ENCODE measurements at places on chromosomes 2 and 18. TPM values are rescaled to one million over a fixed set of nuclear protein-coding genes. Genes with fewer than 3 reads are reported as not detected.

Gene C2orf49
- total RNA-seq: 19.4 TPM

Gene ALK
- total RNA-seq: not detected

- H3K27ac ChIP-seq: no peak overlapping the region
- no peaks in the 10 kb centered on the region for H3K27me3 ChIP-seq
- no peaks in the 10 kb centered on the region for H3K4me1 ChIP-seq
- no peak for DNase-seq
Measured at GRCh38 chr2:179248024-179248348, 16.6 kb downstream of the SESTD1 start.

- H3K4me3 ChIP-seq: no peak overlapping the region
- no peaks in the 10 kb centered on the region for H3K4me1 ChIP-seq
- no peaks in the 10 kb centered on the region for H3K27me3 ChIP-seq
- DNase-seq: no peak
- H3K36me3 ChIP-seq: no peaks in the 10 kb centered on the region
- no peak overlapping the region for H3K27ac ChIP-seq
Measured at GRCh38 chr18:45463451-45463850, 151.8 kb upstream of the SLC14A2 start.

DNA sequence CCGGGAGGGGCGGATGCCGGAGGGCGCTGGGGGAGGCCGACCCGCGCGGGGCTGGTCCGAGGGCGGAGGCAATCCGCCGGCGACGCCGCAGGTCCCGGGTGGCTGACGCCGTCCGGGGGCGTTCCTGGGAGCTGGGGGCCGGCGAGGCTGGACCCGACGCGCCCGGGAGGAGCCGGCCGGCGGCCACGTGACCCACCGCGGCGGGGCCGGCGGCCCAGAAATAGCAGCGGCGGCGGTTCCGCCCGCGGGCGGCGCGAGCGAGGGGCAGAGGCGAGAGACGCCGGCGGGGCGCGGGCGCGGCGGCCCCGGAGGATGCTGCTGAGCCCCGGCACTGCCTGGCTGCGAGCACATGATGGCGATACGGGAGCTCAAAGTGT is at the start of gene RAB31:
Gene RAB31, plus strand, starts transcription at position 245 of the 377 bp plus-strand sequence. Its CDS starts 105 bp downstream, at position 350.
- H3K27ac ChIP-seq: peak within 1 kb of the TSS; percentile 12
- DNase-seq: no peak
- peak within 1 kb of the TSS; percentile 19 for H3K4me3 ChIP-seq
- peaks cover 10% of the 10 kb centered on the region for H3K27me3 ChIP-seq
- H3K4me1 ChIP-seq: peaks cover 14% of the 10 kb centered on the region

Gene ZBTB7C
- 0.13 TPM for total RNA-seq

DNA sequence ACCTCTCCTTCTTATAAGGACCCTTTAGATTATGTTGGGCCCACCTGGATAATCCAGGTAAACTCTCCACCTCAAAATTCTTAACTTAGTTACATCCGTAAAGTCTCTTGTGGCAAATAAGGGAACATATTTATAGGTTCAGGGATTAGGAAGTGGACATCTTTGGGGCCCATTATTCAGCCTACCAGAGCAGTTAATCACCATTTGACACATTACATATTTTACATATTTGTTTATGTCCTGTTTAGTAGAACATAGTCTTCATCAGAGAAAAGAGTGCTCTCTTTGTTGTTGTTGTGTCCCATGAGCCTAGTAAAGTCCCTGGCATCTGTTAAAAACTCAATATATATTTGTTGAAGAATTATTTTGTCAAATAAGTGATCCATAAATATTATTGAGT is 134.0 kb upstream of the SPATS2L start:
- no peak overlapping the region for H3K27ac ChIP-seq
- H3K27me3 ChIP-seq: no peaks in the 10 kb centered on the region
- H3K4me3 ChIP-seq: no peak overlapping the region
- H3K4me1 ChIP-seq: no peaks in the 10 kb centered on the region

Gene UGT1A3
- total RNA-seq: not detected

DNA sequence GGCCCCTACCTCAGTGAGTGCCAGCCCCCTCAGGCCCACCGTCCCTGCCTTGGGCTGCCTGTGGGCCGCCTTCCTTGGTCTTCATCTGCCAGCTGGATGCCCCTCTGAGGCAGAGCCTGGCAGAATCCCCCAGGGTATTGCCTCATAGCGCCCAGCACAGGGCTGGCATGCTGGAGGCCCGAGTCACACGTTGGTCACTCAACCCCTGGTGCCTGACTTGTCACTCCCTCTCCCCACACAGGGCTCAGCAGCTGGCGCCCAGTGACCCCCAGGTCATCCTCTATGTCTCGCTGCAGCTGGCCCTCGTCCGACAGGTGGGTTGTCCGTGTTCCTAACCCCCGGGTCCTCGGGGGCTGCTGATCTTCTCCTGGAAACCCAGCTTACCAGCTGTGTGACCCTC is 108.4 kb upstream of the MCFD2 start:
- H3K36me3 ChIP-seq: peaks cover 30% of the 10 kb centered on the region
- no peak overlapping the region for H3K27ac ChIP-seq
- H3K4me3 ChIP-seq: no peak overlapping the region

- H3K36me3 ChIP-seq: peaks cover 14% of the 10 kb centered on the region
- peaks cover 8% of the 10 kb centered on the region for H3K4me1 ChIP-seq
- no peak for DNase-seq
- no peak overlapping the region for H3K4me3 ChIP-seq
- no peak overlapping the region for H3K27ac ChIP-seq
Measured at GRCh38 chr2:69547984-69548715, 95.4 kb downstream of the AAK1 start.

- no peaks in the 10 kb centered on the region for H3K36me3 ChIP-seq
- H3K4me1 ChIP-seq: no peaks in the 10 kb centered on the region
- no peak overlapping the region for H3K27ac ChIP-seq
- no peak for DNase-seq
Measured at GRCh38 chr2:208373460-208374089, 33.0 kb upstream of the PTH2R start.

DNA sequence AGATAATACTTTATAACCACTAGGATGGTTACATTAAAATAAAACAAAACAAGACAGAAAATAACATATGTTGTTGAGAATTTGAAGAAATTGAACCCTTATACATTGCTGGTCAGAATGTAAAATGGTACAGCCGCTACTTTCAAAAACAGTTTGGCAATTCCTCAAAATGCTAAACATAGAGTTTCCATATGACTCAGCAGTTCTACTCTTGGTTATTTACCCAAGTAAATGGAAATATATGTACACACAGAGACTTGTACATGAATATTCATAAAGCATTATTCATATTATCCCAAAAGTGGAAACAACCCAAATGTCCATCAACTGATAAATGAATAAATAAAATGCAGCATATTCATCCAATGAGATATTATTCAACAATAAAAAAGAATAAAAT is 92.5 kb upstream of the LRATD1 start:
- H3K27ac ChIP-seq: no peak overlapping the region
- no peaks in the 10 kb centered on the region for H3K27me3 ChIP-seq
- H3K36me3 ChIP-seq: no peaks in the 10 kb centered on the region
- H3K4me3 ChIP-seq: no peak overlapping the region

GRCh38 chr2:262117-262516 is 1.7 kb downstream of the SH3YL1 start:
- H3K4me3 ChIP-seq: no peak overlapping the region
- no peaks in the 10 kb centered on the region for H3K36me3 ChIP-seq
- peaks cover 28% of the 10 kb centered on the region for H3K4me1 ChIP-seq
- DNase-seq: no peak
- no peaks in the 10 kb centered on the region for H3K27me3 ChIP-seq

Gene IL37
- not detected for total RNA-seq

Gene NEU2
- total RNA-seq: not detected

GRCh38 chr2:145751629-145752028 is 1231.7 kb upstream of the ZEB2 start:
- no peak overlapping the region for H3K4me3 ChIP-seq
- no peak overlapping the region for H3K27ac ChIP-seq
- H3K27me3 ChIP-seq: no peaks in the 10 kb centered on the region

- no peaks in the 10 kb centered on the region for H3K27me3 ChIP-seq
- no peak overlapping the region for H3K27ac ChIP-seq
- peaks cover 16% of the 10 kb centered on the region for H3K36me3 ChIP-seq
- H3K4me1 ChIP-seq: no peaks in the 10 kb centered on the region
- no peak for DNase-seq
Measured at GRCh38 chr2:134438371-134438770, 184.5 kb downstream of the MGAT5 start.

DNA sequence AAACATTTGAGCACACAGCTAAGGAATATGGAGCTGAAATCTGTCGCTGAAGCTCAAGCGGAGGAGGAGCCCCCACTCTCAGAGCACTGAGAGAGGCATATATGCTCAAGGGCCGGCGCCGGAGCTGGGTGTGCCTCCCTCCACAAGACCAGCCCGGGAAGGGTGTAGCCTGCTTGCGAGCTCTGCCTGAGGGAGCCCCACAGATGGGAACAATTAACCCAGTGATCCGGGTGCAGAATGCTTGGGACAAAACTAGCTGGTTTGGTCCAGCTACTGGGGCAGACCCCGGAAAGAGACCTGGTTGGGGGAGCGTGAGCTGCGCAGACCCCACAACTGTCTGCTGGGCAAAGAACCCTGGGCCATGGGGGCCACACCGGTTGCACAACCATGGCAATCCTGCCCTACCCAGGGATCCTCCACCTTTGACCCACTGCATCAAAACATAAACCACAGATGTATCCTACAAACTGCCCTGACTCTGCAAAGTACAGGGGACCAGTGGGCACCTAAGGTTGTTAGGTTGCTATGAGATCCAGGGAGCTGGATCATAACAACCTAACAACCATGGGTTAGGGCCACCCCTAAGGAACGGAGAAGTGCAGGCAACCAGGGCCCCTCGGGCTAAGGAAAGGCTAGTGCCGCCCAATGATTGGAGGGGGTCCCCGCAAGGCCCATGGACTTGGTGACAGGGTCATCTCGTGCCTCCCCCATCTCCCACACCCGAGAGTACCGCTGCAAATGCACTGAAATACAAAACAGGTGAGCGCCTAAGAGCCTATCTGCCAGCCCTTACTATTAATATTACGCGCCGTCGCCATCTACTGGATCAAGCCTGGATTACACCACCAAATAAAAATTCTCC is 53.4 kb upstream of the SCN1A start:
- H3K4me1 ChIP-seq: no peaks in the 10 kb centered on the region
- H3K36me3 ChIP-seq: no peaks in the 10 kb centered on the region

- H3K36me3 ChIP-seq: no peaks in the 10 kb centered on the region
- DNase-seq: no peak
- no peaks in the 10 kb centered on the region for H3K27me3 ChIP-seq
- H3K4me3 ChIP-seq: no peak overlapping the region
- no peak overlapping the region for H3K27ac ChIP-seq
Measured at GRCh38 chr2:88857951-88858411, 166.5 kb downstream of the RPIA start.

GRCh38 chr2:150346806-150347205 is 140.7 kb downstream of the RND3 start:
- H3K36me3 ChIP-seq: no peaks in the 10 kb centered on the region
- no peaks in the 10 kb centered on the region for H3K4me1 ChIP-seq
- H3K4me3 ChIP-seq: no peak overlapping the region
- DNase-seq: no peak
- H3K27ac ChIP-seq: no peak overlapping the region

- H3K27me3 ChIP-seq: no peaks in the 10 kb centered on the region
- H3K4me1 ChIP-seq: peaks cover 48% of the 10 kb centered on the region
- peak within 1 kb of the TSS; percentile 69 for H3K27ac ChIP-seq
- peak; percentile 92 for DNase-seq
Measured at GRCh38 chr2:24490690-24491541, at the start of gene NCOA1. NCOA1 (plus strand) TSS chr2:24491254; CDS start chr2:24658678, 167,424 bp downstream.

All from CD8-positive, alpha-beta memory T cell (primary cell).